HL-60 (cell line): ENCODE measurements at places on chromosomes 1 and 21.

DNA sequence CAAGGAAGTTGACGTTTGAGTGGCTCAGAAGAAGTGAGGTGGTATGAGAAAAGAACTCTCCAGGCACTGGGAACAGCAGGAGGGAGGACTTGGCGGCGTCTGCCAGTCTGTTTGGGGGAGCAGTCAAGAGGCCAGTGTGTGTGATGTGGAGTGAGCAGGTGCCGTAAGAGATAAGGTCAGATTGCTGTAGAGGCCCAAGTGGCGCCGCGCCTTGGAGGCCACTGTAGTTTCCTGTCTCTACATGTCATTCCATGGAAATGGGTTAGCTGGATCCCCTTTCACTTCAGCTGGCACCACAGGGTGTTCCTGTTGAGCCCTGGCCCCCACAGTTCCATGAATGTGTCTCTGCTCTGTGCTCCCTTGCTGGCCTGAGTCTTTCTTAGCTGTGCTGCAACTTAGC, 35.5 kb upstream of the PTPRF start:
- DNase-seq, result no peak

GRCh38 chr1:219537223-219537631, 75.7 kb downstream of the ZC3H11B start:
- no peak for DNase-seq

DNA sequence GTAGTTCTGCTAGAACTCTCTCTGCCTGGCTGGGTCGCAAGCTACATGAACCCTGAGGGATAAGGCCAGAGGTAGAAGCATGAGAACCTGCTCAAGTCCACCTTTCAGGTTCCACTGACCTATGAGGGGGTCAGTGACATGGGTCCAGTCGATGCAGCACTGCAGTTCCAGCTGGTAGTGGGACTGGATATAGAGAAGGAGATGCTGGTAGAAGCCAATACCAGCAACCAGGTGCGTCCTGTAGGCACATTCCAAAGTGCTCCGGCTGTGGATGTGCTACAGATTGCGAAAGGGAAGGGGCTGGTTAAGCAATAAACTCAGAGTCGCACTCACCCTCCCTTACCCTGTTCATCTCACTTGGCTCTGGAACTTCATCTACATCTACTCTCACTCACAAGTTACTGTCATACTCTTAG, 5.7 kb downstream of the SMG5 start:
- DNase-seq, result peak; percentile 74

- no peak for DNase-seq
Observed at GRCh38 chr1:66468722-66469121, 65.2 kb upstream of the SGIP1 start.

DNA sequence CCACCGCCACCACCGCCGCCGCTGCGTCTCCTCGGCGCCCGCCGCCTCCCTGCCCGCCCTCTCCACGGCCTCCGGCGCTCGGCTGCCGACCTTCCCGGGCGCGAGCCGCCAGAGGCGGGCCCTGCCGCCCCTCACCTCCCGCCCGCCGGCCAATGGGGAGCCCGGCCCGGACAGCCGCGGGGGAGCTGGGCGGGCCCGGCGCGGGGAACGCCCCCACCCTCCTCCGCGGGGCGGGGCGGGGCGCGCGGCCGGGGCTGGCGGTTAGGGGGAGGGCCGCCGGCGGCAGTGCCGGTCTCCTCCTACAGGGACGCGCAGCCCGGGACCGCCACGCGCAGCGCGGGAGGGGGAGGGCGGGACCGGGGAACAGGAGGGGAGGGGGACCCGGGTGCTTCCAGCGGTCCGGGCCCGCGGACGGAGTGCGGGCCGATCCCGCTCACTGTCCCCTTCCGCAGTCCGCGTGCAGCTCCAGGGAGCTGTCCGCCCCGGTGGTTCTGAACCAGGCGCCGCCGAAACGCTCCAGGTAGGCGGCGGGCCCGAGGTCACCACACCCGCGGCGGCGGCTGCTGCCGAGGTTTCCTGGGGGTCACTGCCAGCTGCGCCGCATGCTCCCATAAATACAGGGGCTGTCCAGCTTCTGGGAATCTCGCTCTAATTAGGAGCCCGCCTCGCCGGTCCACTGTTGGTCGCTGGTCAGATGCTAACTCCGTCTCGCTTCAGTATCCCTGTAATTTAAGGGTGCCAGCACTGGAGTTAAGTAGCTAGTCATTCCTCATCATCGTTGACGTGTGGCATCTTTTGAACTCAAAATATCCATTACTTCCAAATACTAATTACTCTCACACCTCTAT, at the start of gene PGBD5:
TSS of gene PGBD5 (minus strand) at position 87 of the 848 bp plus-strand sequence. CDS start 404 bp downstream, outside the sequence.
- DNase-seq, result peak; percentile 54

DNA sequence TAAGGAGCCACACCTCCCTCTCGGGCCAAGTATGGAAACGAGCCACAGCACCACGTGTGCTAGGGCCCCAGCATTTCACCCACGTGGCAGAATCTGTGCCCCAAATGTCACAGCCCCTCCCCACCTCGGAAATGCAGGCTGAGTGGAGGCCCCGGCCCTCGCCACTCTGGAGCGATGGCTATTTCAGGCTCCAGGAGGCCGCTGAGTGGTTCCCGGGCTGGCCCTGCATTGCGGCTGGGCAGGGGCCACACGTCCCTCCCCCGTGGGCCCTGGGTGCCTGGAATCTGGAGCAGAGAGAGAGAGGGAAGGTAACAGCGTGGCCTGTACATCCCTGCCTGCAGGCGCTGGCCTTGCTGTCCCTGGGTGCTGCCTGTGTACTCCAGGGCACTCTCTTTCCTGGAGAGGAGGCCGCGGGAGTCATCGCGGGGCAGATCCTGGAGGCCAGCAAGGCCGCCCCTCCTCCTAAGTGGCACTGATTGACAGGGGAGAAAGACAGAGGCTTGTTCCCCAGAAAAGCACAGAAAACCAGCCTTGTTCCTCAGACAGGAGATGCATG, 68.0 kb upstream of the TRAPPC10 start:
- no peak for DNase-seq

DNA sequence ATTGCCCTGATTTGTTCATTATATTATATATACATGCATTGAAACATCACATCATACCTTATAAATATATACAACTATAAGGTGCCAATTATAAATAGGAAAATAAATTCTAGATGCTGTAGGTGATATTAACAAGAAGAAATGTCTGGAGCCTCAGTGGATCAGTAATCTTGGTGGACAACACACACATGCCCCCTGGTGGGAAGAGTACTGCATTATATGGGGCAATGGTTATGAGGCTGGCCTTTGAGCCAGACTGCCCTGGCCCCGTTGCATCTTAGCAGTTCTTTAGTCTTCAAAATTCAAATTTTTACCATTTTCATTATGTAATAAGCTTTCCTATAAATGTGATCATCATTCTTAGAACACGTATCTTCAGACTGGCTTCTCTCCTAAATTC, 335.0 kb upstream of the GREM2 start:
- no peak for DNase-seq

GRCh38 chr1:160400223-160400645, at the start of gene VANGL2:
Gene VANGL2, plus strand, starts transcription at chr1:160400564. Its CDS starts 15,274 bp downstream, at chr1:160415838.
- no peak for DNase-seq

DNA sequence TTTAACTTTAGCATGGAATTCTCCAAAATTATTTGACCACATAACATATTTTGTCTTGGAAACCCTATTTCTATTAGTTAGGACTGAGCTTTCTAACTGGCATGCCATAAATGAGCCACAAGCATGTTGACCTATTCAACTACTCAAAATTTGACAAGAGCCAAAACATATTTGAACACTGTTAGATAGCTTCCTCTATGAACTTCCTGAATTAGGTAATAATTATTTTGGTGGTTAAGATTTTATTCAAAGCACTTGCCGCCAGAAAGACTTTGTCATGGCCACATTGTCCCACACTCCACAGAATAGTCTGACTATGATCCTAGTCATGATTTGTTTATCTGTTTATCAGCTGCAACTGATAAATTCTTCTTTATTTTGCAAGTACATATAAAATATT, 23.1 kb upstream of the CTPS1 start:
- DNase-seq, result no peak

GRCh38 chr1:81582467-81582986, 218.2 kb upstream of the ADGRL2 start:
- DNase-seq, result no peak

DNA sequence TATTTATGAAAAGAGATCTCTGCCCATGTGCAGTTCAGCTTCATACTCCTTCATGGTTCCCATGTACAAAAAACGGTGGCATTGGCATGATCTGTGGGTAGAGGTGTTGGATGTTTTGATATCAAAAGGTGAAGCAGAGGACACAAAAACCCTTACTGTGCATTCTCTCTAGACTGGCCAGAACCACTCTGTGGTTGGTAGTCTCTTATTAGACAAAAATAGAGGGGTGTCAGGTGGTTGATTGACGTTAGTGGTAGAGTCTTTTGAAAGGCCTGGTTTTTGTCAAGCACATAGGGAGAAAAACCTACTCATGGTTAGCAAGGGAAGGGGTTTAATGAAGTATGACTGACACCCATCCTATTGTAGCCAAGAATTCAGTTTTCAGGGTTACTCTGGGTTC, 400.0 kb upstream of the TMPRSS15 start:
- DNase-seq, result no peak

GRCh38 chr1:7962636-7963377, 1.3 kb downstream of the PARK7 start:
- DNase-seq, result no peak

GRCh38 chr1:200874694-200875093, 1.9 kb downstream of the GPR25 start:
- no peak for DNase-seq

DNA sequence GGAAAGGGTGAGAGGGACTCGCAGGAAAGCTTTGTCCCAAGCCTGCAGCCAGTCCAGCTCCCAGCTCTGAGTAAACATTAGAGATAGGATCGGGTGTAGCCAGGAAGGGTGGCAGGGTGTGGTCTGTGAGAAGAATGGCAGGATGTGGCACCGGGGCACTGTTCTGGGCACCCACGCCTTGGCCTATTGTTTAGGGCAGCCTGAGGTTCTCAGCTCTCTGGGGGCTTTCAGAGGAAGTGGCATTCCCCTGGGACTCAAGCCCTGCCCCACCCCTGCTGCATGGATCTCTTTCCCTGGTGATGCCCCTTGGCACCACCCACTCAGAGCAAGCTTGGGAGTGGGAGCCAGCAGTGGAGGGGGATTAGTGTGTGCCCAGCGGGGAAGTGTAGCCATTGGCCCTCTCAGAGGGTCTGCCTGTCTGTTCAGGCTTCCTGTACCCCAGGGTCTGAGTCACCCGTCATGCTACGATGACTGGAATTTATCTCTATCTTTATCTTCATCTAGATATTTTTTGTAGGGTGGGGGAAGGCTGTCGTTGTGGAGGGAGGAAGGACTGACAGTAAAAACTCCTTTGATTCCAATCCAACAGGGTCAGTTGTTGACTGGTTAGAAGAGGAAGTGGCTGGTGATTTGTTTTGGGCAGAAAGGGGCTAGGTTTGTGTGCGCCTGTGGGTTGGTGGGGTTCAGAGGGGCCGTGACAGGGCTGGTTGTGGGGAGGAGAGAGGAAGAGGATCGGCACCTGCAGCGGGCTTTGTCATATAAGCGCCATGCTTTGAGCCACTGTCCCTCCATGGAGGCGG, 31.6 kb downstream of the SOX13 start:
- no peak for DNase-seq

- DNase-seq, result no peak
Observed at GRCh38 chr21:17492415-17493168, 20.3 kb upstream of the CXADR start.

DNA sequence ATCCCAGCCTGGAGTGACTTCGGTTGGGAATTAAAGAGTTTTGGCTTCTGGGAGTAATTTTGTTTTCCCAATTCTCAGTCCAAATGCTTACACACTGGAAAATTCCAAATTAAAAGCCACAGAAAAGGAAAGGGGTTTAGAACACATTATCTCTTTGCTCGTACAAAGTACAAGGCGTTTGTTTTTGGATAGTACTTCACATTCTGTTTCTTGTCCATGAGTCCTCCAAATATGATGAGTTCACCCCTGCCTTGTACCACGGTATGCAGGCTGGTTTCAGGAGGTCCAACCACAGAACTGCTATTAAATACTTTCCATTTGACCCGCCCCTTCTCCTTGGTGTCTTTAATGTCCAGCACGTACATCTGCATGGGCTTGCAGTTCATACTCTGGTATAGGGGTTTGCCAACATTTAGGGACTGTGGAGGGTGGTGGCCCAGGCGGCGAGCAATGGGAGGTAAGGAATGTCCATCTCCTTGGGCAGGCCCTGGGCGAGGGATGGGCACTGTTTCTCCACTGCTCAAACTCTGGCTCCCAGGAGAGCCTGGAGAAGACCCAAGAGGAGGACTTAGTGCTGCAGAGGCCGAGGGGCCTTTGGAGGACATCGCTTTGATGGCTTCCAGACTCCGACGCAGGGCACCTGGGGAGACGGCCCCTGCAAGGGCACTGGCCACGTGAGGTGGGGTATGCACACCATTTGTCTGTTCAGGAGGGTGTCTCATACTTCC, 13.7 kb upstream of the CPLANE2 start:
- no peak for DNase-seq

GRCh38 chr1:59310549-59311250, 13.8 kb downstream of the FGGY start:
- DNase-seq, result no peak

DNA sequence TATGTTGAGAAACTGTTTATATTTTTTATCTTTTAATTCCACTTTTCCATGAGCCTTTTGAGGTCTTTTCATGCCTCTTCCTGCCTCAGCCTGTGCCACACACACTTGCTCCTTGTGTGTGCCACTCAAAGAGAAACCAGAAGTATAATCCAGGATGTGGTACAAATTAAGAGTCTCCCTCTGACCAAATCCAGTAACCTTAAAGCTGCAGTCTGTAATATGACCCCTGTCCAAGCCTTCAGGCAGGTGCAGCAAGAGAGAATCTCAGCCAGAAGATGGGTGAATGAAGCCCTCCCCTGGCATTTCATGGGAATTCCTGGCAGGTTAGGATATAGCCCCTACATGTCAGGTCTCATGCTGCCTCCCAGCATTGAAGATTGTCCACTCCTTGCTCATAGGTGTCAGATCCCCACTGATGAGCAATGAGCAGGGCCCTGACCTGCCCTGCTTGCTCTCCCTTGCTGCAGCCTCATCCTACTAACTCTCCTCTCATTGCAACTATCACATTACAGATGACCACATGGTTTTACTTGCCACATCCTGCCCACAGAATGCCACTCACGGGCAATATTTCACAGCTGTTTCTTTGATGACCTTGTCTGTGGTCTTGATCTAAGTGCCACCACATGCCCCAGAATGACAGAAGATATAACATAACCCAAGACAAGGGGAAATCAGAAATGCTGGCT, 169.3 kb downstream of the SEC16B start:
- DNase-seq, result no peak

DNA sequence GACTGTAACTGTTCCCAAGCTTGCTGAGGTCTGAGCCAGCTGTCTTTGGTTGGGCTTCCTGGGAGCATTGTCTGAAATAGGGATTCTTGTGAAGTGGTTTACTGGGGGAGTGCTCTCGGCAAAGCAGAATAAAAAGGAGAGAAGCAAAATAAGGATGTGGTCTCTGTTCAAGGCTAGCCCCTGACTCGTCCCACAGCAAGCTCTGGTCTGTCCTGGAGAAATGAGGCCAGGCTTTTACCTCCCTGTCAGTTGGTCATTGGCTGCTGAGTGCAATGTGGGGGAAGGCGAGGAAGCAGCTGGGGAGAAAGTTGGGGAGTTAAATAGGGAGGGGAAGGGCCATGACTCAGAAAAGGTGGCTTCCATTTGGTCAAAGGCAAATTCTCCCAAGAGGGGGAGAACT, 303.9 kb upstream of the DUSP10 start:
- no peak for DNase-seq

GRCh38 chr1:94940738-94941137, 13.8 kb upstream of the CNN3 start:
- DNase-seq, result no peak

- no peak for DNase-seq
Observed at GRCh38 chr1:220438741-220439140, 89.2 kb upstream of the MARK1 start.
